ENCODE measurements at places on chromosomes 1 and 21. TPM values are rescaled to one million over a fixed set of nuclear protein-coding genes. Genes with fewer than 3 reads are reported as not detected.

GRCh38 chr21:44458971-44459711 is 3.8 kb downstream of the LRRC3 start:
- DNase-seq, result peak; percentile 72

DNA sequence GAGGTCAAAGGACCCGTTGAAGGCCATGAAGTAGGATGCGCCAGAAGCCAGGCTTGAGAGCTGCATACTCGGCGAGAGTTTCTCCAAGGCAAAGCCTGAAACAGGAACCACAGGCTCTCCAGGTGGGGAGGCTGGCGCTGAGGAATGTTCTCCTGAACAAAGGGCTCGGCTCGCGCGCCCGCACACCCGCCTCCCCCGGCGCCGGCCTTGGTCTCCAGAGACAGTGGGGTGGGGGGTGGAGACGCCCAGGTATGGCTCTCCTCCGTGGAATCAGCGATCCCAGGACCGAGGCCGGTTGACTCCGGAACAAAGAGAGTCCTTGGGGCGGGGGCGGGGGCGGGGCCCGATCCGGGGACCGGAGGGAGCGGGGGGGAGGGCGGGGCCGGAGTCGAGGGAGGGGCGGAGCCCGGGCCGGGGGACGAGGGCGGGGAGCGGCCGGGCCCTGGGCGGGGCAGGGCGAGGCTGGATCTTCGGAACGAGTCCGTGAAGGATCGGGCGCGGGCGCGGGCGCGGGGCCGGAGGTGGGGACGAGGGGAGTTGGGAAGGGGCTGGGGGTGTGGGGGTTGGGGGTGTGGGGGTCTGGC is 85.0 kb downstream of the NKAIN1 start:
- peak; percentile 90 for DNase-seq

DNA sequence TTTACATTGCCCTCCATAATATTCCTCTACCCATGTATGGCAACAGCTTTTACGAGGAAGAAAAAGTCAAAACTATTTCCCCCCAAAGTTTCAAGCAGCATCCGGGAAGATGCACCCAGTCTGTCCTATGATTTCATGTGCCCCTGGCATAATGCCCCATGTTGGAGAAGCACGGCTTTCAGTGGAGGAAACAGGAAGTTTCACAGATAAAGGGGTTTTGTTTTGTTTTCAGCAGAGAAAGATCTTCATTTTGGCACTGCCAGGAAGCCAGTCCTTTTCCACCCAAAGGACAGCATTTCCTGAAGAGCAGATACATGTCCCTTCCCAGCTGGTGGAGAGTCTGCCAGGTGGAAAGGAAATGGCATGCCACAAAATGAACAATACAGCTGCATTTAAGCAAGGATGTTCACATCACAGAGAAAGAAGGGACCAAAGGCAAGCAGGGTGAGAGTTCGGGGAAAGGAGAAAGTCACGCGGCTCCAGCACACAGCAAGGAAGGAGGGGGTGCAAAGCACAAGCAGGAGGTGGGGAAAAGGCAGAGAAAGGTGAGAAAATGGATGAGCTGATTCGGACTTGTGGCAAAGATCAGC is 95.3 kb upstream of the HIVEP3 start:
- no peak for DNase-seq

DNA sequence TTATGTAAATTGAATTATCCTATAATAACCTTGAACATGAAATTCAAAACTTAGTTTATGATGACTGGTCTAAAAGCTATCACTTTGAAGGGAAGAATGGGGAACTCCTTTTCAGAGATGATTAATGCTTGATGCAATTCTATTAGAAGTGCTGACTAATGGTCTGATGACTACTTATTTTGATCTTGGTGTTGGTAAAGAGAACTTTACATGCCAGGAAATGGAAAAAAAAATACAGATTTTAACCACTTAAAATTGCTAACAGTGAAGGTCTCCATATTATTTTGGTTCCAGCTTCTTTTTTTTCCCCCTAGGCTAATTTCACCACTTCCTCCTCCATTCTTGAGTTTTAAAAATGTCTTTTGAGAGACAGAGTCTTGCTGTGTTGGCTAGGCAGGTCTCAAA is 22.9 kb downstream of the S1PR1 start:
- DNase-seq, result no peak

- no peak for DNase-seq
These were observed 62.5 kb downstream of the POFUT2 start for GRCh38 chr21:45225041-45225740.

GRCh38 chr1:89829186-89829585 is 8.4 kb downstream of the LRRC8D start:
- DNase-seq, result no peak

DNA sequence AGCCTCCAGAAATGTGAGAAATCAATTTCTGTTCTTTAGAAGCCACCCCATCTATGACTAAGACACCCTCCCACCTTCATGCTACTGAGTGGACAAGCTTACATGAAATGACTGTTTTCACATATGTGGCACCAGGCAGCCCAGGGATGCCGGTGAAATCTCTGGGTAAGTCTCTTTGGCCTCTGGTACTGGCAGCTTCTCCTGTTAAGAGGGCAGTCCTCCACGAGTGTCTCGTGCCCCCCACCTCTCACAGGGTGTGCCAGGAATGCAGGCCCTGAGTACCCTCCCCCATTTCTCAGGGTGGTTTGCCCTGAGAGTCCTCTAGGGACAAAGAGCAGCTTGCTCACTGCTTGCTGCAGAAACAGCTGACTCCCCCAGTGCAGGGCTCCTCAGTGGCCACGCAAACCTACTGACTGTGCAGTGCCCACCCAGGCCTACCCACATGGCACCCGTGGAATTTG is 3.2 kb upstream of the PRXL2B start:
- DNase-seq, result peak; percentile 71

GRCh38 chr1:221451741-221452140 is 290.1 kb downstream of the DUSP10 start:
- DNase-seq, result no peak

GRCh38 chr1:2575801-2576663 is 10.5 kb upstream of the PRXL2B start:
- DNase-seq, result peak; percentile 76

Gene CHI3L1
- total RNA-seq, result 30.3 TPM

Gene OSCP1
- 7.1 TPM for total RNA-seq

Gene SELP
- 23.8 TPM for total RNA-seq

Gene S100B
- 2.0 TPM for total RNA-seq

Data from posterior vena cava (tissue), 2 donors.